ENCODE measurements at places on chromosomes 12 and 14.

DNA sequence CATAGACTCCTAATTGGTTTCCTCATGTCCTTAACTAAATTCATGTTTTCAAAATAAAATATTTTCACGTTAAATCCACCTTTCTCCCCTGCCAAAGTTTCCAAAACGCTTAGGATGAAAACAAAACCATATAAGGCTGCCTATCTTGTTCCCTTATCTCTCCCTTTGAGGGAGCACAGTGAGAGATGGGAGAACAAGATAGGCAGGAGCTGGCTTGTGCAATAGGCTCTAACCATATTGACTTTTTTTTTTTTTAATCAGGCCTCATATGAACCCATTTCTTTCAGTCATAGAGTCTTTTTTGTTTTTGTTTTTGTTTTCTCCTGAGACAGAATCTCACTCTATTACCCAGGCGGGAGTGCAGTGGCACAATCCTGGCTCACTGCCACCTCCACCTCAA is 184.9 kb downstream of the NRXN3 start:
- no peak for DNase-seq

DNA sequence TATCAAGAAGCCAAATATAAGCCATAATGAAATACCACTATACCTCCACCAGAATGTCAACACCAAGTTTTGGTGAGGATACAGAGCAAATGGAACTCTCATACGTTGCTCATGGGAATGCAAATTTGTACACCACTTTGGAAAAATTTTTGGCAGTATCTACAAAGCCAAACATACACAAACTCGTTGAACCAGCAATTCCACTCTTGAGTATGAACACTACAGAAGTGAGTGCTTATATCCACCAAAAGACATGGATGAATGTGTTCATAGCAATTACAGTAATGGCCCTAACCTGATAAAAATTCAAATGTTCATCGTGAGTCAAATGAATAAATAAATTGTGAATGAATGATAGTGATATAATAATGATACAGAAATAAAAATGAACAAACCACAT is 24.8 kb downstream of the C12orf71 start:
- DNase-seq = no peak

DNA sequence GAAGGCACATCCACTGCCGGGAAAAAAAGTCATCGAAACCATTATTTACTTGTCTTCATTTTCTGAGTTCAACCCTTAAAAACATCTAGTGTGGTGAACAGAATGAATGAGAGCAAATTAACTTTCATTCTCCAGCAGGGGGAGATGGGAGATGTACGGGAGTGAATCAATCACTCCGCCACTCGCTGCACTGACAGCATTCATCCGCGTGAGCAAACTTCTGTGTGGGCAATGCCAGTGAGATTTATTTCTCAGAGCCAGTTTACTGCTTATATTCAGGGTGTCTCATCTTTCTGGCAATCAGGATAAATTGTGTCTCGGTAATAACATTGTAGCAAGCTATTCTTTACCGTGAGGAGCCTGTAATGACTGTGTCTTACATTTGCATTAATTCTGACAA is 463.6 kb upstream of the MIS18BP1 start:
- no peak for DNase-seq

- no peak for DNase-seq
These were observed 4.1 kb upstream of the RERG start for GRCh38 chr12:15225136-15225862.

DNA sequence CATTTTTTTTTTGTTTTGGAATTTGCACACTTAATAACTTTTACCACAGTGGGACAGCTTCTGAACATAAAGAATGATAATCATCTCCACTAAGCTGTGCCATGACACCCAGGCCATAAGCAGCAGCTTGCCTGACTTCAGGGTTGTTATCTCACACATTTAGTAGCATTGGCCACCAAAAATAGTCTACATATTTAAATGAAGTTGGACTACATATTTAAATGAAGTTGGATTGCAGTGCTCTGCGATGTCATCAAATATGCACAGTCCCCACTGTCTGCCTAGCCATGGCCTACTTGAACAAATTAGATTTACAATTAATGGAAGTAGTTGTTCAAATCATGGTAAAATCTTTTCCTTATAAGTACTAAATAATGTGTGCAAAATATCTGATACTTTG is 101.0 kb downstream of the KLRB1 start:
- DNase-seq = no peak

DNA sequence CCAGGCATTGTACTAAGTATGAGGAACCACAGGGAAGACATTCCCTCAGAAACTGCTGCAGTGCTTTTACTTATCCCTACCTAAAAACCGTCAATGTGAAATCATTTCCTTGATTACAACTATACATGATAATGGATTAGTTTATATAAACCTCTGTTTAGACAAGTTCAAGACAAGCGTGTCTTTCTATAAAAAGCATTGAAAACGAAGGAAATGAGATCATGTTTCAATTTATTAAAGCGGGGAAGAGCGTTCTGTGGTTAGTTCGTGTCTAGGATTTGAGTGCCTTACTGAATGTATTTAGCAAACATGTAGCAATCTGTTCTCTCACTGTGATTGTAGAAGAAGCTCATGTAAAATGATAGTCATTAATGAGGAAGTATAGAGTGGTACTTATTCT is 37.5 kb downstream of the GALC start:
- DNase-seq = no peak

- DNase-seq = no peak
These were observed 30.7 kb downstream of the FRMD6 start for GRCh38 chr14:51682411-51682810.

GRCh38 chr12:57276935-57277563 is 26.1 kb upstream of the STAC3 start:
- no peak for DNase-seq

DNA sequence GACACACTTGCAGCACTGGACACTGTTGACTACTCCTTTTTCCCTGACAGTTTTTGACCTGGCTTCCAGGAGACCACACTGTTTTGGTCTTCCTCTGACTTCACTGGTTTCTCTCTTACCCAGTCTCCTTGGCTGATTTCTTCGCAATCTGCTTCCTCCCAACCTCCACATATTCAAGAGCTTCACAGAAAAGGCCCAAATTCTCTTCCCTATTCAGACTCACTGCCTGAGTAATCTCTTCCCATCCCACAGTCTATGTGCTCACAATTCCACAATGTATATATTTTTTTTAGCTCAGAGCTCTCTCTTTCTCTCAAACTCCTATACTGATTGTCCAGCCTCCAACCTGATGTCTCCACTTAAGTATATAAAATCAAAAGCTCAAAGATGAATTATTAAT is 115.4 kb downstream of the SINHCAF start:
- DNase-seq = no peak

GRCh38 chr12:67424784-67425183 is 155.6 kb downstream of the CAND1 start:
- DNase-seq = no peak

DNA sequence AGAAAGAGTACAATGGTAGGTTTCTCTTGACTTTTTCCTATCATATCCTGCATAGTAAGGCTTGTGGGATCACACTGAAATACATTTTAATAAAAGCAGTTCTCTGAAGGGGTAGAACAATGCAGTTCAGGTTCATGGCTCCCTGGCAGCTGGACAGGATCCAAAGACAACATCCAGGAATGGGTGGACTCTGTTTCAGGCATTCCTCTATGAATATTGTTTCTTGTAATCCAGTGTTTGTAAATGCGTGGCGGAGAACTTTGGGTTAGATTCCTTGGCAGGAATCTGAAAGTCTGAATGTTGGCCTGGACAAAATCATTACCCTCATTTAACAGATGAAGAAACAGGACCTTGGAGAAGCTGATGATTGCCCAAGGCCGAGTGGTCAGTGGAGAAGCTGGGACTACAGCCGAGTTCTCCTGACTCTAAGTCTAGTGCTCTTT is 43.5 kb downstream of the SYNE2 start:
- DNase-seq = no peak
